ENCODE measurements at places on chromosomes 5 and 9.

- peak; percentile 10 for DNase-seq
These were observed 6.4 kb downstream of the TSPAN17 start for GRCh38 chr5:176653401-176654385.

GRCh38 chr9:18390393-18390792, 83.6 kb upstream of the ADAMTSL1 start:
- DNase-seq, result no peak

DNA sequence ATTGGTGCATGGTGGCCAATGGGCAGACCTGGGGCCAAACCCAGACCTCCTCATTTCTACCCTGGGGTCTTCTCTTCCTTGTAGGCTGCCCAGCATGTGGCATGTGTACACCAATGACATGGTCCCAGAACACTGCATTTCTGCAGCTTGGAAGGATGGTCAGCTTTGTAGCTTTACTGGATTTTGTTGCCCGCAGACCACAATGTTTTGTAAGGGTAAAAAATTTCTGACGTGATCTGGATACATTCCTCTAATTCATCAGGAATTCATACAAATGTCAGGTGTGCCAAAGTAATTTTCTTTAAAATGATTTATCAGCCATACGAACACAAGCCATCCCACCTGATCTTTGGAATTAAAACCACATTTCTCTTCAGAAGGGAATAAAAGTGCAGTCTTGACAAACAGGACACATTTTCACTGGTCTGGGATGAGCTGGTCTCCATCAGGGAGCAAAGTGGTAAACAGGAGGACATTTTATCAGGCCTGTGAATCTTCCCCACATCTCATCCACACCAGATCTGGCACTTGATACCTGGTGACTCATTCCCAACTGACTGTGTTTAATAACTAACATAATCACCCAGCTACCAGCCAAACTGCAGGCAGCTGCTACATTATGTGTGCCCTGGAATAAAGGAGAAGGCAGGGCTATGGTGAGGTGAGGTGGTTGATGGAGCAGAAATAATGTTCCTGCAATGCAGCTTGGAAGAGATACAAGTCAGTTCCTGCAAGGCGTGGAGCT, 103.9 kb downstream of the SPOCK1 start:
- no peak for DNase-seq

DNA sequence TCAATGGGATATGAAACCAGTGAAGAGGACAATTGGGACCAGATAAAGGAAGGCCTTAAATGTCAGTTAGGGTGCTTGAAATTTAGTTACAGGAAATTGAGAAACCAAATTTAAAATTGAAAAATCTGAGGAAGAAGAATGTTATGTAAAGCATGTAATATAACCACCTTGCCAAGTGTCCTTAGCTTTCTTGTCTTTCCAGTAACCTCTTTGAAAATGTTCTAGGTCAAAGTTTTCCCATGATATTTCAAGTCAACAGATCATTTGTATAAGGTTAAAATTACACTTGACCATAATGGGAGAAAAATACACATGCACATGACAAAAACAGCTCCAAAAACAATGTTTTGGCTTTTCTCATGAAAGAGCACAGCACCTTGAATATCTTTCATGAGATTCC, 21.1 kb downstream of the LOX start:
- no peak for DNase-seq

DNA sequence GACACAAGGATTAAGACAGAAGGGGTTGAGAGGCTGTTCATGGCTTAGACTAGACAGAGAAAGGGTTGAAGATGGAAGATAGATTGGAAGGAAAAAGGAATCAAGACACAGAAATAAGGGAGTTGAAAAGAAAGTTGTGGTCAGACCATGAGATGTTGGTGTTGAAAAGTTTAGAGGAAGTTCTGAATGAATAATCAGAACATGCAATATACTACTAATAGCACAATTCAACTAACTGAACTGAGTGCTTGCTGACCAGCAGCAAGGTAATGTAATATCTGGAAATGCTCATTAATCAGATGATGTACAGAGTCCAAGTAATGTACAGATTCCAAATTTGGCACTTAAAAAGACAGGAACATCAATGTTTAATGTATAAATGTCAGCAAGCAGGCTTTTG, 10.6 kb upstream of the NNT start:
- no peak for DNase-seq

DNA sequence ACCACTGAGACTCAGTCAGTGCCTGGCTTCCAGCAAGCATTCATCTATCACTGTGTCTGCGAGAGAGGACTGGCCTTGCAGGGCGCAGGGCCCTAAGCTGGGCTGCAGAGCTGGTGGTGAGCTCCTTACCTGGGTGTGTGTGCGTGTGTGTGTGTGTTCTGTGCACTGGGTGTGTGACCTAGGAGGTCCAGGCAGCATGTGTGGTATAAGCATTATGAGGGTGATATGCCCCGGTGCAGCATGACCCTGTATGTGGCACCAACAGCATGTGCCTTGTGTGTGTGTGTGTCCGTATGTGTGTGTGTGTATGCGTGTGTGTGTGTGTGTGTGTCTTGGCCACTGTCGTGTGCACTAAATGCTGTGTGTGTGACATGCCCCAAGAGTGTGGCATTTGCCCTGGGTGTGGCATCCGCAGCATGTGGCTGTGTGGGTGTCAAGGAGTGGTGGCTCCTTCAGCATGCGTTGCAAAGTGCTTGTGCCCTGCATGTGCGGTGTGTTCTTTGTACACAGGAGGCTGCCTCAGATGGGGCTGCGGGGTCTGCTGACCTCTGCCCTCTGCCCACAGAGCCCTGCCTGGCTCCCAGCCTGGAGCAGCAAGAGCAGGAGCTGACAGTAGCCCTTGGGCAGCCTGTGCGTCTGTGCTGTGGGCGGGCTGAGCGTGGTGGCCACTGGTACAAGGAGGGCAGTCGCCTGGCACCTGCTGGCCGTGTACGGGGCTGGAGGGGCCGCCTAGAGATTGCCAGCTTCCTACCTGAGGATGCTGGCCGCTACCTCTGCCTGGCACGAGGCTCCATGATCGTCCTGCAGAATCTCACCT, 3.3 kb downstream of the FGFR4 start:
- DNase-seq, result no peak

GRCh38 chr9:128321879-128322403, 306 bp downstream of the TRUB2 start:
- no peak for DNase-seq

- DNase-seq, result no peak
These were observed 30.8 kb downstream of the ANKRD33B start for GRCh38 chr5:10594591-10595210.

GRCh38 chr5:141965071-141965470, 3.8 kb upstream of the RNF14 start:
- DNase-seq, result no peak

GRCh38 chr5:16140944-16141343, 38.6 kb downstream of the MARCHF11 start:
- DNase-seq, result no peak

GRCh38 chr5:138138949-138139780, at the start of gene NME5:
Gene NME5 (minus strand): TSS chr5:138139428. CDS start chr5:138138780, 648 bp downstream.
- no peak for DNase-seq

DNA sequence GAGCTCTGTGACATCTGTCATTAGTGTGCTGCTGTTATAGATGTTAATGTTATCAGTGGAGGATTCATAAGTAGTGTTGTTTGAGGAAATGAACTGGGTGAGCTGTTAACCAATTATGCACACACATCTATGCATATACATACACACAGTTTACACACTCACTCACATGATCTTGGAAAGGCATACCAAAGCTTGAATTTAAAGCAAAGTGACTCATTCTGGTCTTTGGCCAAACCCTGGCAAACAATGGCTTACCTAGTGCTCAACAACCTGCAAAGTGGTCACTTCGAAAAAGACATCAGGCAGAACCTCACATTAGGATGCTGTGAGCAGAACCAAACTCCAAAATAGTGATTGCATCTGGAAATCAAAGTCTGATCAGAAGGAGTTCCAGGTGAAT, 1037.3 kb upstream of the CDH6 start:
- DNase-seq, result no peak

GRCh38 chr5:78399116-78399515, 38.7 kb downstream of the SCAMP1 start:
- DNase-seq, result no peak

- DNase-seq, result no peak
These were observed 182.9 kb upstream of the MEF2C start for GRCh38 chr5:89065919-89066318.

DNA sequence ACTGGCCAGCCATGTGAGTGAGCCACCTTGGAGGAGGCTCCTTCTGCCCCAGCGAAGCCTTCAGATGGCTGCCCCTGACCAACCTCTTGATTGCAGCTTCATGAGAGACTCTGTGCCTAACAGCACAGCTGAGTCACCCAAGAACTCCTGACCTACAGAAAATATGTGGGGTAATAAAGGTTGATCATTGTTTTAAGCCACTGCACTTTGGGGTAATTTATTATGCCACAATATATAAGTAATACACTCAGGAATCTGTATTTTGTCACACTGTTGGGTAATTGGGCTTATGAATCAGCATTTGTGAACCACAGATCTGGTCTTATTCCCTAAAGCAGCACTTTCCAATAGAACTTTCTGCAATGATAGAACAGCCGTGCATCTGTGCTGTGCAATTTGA, 24.4 kb upstream of the VDAC1 start:
- DNase-seq, result no peak

GRCh38 chr9:20815923-20816703, 132.1 kb downstream of the FOCAD start:
- no peak for DNase-seq

DNA sequence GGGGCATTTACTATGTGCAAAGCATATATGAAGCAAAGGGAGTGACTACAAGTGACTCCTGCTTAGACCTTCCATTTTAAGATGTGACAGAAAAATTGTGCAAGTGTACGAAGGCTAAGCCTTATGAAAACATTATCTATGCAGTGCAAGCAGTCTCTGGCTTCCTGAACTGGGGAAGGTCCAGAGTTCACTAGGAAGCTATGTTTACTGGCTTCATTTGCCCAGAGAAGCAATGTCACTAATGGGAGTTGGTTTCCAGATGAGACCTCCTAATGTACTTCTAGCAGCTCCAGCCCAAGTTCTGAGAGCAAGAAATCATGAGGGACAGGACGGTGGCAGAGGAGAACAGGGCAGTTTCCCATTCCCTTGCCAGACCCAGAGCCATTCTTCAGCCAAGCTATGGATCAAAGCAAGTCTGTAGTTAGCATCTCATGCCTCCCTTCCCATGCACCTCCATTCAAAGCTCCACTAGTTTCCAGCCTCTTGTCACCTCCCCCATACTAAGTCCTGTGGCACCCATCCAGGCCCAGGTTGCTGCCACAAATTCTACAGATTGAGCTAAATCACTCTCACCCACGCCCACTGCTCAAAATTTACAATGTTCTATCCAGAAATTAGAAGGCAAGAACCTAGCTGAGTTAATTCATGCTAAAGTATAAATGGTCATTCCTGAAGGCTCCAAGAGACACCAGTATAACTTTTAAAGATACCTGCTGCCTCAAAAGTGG, 21.8 kb downstream of the MCTP1 start:
- no peak for DNase-seq

GRCh38 chr9:94855903-94856302, 129.4 kb downstream of the AOPEP start:
- DNase-seq, result no peak

DNA sequence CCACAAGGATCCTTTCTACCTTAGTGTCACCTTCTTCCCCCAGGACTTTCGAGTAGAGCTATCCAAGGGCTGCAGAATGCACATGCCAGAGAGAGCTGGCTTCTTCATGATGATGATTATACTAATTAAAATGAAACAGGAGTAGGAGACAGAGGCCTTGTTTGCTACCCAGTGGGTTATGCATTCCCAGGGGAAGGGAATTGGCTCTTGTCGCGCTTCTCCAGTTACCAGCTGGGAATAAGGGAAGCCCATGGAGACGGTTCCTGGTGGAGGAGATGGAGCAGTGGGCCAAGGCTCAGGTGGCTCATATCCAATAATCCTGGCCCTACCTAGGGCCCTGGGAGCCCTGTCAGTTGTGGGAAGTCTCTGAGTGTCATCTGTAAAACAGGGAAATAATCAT, 65.1 kb downstream of the WWC1 start:
- no peak for DNase-seq

DNA sequence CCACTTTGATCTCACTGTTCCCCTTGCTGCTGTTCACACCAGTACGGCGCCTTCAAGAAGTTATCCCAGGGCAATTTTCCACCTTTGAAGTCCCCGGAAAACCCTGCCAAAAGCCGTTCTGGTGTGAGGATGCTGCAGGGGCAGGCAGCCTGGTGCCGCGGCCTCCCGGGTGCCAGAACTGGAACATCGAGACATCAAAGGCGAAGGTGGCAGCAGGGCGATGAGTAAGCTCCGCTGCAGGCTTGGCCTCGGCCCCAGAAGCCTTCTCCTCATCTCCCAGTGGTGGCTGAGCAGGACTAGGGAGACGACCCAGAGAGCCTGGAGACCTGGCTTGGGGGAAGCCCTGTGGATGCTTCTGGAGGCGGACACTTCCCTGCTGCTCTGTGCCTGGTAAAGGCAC, 115.3 kb upstream of the MSX2 start:
- no peak for DNase-seq

DNA sequence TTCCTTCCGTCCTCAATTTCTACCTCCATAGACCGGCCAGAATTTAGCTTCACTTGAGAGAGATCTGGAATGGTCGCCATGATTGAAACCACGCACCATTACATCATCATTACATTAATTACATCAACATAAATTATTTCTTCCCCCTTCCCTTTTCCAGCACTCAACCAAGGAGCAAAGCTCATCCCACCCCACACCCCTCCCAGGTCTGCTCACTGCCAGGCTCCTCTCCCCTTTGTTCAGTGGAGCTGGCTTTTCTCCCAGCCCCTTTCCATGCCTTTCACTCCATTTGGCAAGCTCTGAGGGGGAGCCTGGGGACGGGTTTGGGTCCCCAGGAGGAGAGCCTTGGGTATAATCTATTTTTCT, 8.4 kb downstream of the RACK1 start:
- DNase-seq, result no peak

DNA sequence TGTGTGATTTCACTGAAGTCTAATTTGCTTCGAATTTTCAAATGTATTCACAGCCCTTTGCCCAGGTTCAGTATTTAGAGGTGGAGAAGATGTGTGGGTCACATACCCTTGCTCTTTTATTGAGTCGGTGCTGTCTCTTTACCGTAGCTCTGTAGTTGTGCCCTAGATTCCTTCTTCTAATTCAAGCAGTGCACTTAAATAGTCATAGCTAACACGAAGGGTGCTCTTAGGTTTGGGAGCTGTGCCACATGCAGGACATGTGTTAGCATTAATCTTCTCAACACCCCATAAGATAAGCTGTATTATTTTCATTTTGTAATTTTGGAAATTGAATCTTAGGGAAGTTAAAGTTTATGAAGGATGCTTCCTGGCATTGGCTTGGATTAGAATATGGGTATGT, 293.3 kb downstream of the MAST4 start:
- no peak for DNase-seq

- DNase-seq, result no peak
These were observed 53.8 kb upstream of the NRARP start for GRCh38 chr9:137355761-137356365.
